ENCODE measurements at places on chromosomes 7 and 10. TPM values are rescaled to one million over a fixed set of nuclear protein-coding genes. Genes with fewer than 3 reads are reported as not detected.

The LRRC17 gene
- polyA plus RNA-seq = not detected

The ANTXRL gene
- polyA plus RNA-seq = not detected

The SH2D4B gene
- not detected for polyA plus RNA-seq

The FUOM gene
- polyA plus RNA-seq = 21.4 TPM

DNA sequence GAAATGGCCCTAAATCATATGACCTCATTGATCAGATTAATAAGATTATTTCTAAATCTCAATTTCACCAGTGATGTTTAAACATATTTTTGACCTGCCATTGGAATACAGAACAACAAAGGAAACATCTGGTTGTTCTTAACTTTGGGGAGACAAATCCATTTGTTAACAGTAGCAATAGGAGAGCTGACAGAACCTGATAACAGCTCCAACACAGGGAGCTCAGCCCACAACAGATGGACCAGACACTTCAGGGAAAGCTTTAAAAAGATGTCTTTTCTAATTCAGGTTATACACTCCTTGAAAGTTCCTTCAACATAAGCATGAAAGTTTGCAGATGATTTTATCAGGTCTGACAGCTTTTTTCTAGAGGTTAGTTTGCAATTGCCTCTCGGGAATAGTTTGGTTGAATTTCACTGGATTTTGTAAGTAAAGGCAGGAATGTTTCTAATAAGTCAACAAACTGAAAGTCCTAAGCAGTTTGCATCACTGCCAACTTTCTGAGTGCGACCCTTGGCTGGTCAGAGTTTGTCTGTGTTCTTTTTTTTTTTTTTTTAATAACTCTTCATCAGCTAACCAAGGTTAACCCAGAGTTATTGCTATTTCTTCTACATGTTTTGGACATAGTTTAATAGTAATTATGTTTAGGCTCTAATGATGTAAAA, 6.5 kb upstream of the MET start:
- H3K36me3 ChIP-seq = no peaks in the 10 kb centered on the region
- no peak for DNase-seq
- no peak overlapping the region for H3K4me3 ChIP-seq
- H3K27ac ChIP-seq = no peak overlapping the region

DNA sequence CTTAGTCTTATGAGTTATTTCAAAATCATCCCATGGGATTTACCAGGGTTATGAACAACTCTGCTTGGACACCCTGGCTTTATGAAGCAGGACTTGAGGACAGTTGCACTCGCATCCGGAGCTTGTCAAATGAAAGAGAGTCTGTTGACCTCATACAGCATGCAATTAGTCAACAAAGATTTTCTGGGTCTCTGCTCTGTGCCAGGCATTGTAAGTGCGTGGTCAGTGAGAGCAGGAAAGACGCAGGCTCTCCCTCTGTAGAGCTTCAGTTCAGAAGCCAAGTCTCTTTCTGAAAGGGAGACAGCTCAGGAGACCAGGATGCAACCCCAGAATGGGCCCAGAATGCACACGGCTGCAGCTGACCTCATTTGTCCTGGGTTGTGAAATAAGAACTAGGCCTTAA, 45.5 kb upstream of the DMBT1 start:
- no peak overlapping the region for H3K27ac ChIP-seq
- DNase-seq = no peak
- no peaks in the 10 kb centered on the region for H3K27me3 ChIP-seq
- H3K4me1 ChIP-seq = peaks cover 36% of the 10 kb centered on the region
- H3K4me3 ChIP-seq = no peak overlapping the region
- no peaks in the 10 kb centered on the region for H3K36me3 ChIP-seq

- peaks cover 3% of the 10 kb centered on the region for H3K36me3 ChIP-seq
- peak; percentile 81 for DNase-seq
- no peaks in the 10 kb centered on the region for H3K27me3 ChIP-seq
- peaks cover 60% of the 10 kb centered on the region for H3K4me1 ChIP-seq
- peak overlapping the region; percentile 79 for H3K4me3 ChIP-seq
Measured at GRCh38 chr10:110864662-110865140, 7.0 kb upstream of the PDCD4 start.

DNA sequence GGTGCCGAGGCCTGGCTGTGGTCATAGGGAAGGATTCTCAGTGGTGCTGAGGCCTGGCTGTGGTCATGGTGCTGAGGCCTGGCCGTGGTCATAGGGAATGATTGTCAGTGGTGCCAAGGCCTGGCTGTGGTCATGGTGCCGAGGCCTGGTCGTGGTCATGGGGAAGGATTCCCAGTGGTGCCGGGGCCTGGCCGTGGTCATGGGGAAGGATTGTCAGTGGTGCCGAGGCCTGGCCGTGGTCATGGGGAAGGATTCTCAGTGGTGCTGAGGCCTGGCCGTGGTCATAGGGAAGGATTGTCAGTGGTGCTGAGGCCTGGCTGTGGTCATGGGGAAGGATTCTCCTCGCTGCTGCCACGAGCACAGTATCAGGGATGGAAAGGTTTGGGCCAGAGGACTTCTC, 327.3 kb downstream of the ADARB2 start:
- no peak overlapping the region for H3K4me3 ChIP-seq
- no peak for DNase-seq
- no peak overlapping the region for H3K27ac ChIP-seq
- H3K27me3 ChIP-seq = peaks cover 28% of the 10 kb centered on the region
- peaks cover 3% of the 10 kb centered on the region for H3K4me1 ChIP-seq
